Spinal cord (tissue), 10 donors: ENCODE measurements at places on chromosomes 7 and 10. TPM values are rescaled to one million over a fixed set of nuclear protein-coding genes. Genes with fewer than 3 reads are reported as not detected.

The GNAI1 gene
- 113 TPM for total RNA-seq

The TMEM178B gene
- total RNA-seq, result 71.1 TPM

The TAC1 gene
- total RNA-seq, result 14.3 TPM

The ERVW-1 gene
- 0.11 TPM for total RNA-seq

The FXYD4 gene
- total RNA-seq, result not detected

The BTBD16 gene
- total RNA-seq, result 0.59 TPM

The METTL2B gene
- 31.6 TPM for total RNA-seq

The ZNF365 gene
- 27.2 TPM for total RNA-seq

The PNLIPRP2 gene
- 0.22 TPM for total RNA-seq

The EPHA1 gene
- total RNA-seq, result 0.89 TPM

The MSS51 gene
- total RNA-seq, result 3.9 TPM

The SPDYE9 gene
- total RNA-seq, result 0.06 TPM

The SPRN gene
- 4.8 TPM for total RNA-seq

The ANKRD30A gene
- not detected for total RNA-seq

The MMD2 gene
- total RNA-seq, result 7.1 TPM

The CCDC146 gene
- 30.5 TPM for total RNA-seq

The UTF1 gene
- not detected for total RNA-seq

The JAKMIP3 gene
- 4.5 TPM for total RNA-seq

The SYCE1 gene
- 0.83 TPM for total RNA-seq

The FIS1 gene
- total RNA-seq, result 244 TPM

The PDGFA gene
- 42.9 TPM for total RNA-seq

The LFNG gene
- 16.7 TPM for total RNA-seq
